ENCODE measurements at places on chromosomes 12 and 14.

GRCh38 chr14:98916476-98916875, 355.5 kb downstream of the BCL11B start:
- DNase-seq = no peak

GRCh38 chr14:104243200-104243599, 104.8 kb downstream of the KIF26A start:
- DNase-seq = no peak

GRCh38 chr12:97397008-97397407, 65.6 kb upstream of the RMST start:
- no peak for DNase-seq

GRCh38 chr12:80192087-80192486, 92.8 kb downstream of the OTOGL start:
- DNase-seq = no peak

- DNase-seq = no peak
Observed at GRCh38 chr12:54412348-54412747, 6.7 kb downstream of the ITGA5 start.

DNA sequence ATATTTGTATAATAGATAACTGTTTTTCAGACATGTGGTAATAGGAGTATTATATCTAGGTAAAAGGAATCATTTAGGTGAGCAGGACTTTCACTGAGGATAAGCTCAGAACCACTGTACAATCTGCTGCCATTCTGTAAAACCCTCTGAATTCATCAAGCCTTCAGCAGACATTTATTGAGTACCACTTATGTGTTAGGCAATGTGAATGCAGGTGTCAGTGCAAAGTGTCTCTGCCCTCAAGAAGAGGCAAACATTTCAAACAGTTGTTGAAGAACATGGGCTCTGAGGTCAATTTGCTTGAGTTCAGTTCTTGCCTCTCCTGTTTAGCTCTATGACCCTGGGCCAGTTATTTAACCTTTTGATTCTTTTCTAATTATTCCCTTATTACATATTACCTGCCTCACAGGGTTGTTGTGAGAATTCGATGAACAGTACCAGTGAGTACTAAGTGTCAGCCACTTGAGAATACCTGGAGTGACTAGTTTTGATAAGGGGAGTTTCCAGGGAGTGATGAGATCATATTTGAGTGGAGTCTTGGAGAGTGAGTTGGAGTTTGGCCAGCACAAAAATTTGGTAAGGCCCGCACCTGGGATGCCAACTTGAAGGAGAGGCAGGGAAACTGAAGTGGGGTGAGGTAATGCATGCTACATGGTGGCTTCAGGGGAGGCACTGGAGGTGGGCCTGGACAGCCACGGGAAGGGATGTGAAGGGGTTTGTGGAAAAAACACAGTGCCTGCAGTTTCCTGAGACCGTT, 33.7 kb downstream of the RASSF8 start:
- no peak for DNase-seq

- no peak for DNase-seq
Observed at GRCh38 chr12:113889891-113890581, 76.1 kb downstream of the RBM19 start.

DNA sequence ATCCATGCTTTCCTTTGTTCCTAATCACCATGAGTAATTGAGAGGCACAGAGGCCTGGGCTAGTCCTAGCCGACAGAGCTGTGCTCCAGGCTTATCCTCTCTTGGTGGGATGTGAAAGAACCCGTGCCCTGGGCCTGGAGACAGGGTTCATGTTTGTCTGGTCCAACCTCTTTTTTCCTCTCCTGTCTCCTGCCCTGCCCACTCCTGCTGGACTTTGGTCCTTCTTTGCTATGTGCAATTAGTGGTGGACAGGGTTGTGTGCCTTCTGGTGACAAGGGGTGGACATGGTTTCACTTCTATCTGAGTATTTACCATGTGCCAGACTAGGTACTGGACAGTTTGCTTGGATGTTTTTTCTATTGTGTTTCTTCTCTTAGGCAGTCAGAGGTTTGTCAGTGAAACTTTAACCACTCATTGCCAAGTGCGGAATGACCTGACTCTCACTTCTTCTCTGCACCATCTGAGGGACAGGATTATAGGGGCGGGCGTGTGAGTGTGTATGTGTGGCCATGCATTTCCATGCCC, 126.1 kb downstream of the SMOC1 start:
- DNase-seq = no peak

DNA sequence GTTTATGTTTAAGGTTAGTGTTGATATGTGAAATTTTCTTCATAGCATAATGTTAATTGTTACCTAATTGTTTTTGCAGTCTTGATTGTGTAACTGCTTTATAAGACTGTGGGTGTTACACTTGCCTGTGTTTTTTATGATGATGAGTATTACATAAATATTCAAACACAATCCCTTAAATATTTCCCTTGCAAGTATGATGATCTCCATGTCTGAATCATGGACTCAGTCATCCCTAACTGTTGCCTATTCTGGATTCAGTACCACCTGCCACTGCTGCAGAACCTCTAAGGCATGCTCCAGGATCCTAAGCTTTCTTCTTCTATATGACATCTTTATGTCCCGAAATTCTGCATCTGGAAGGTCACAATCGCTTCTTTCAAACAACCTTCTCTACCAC, 246.3 kb upstream of the CLEC14A start:
- no peak for DNase-seq

DNA sequence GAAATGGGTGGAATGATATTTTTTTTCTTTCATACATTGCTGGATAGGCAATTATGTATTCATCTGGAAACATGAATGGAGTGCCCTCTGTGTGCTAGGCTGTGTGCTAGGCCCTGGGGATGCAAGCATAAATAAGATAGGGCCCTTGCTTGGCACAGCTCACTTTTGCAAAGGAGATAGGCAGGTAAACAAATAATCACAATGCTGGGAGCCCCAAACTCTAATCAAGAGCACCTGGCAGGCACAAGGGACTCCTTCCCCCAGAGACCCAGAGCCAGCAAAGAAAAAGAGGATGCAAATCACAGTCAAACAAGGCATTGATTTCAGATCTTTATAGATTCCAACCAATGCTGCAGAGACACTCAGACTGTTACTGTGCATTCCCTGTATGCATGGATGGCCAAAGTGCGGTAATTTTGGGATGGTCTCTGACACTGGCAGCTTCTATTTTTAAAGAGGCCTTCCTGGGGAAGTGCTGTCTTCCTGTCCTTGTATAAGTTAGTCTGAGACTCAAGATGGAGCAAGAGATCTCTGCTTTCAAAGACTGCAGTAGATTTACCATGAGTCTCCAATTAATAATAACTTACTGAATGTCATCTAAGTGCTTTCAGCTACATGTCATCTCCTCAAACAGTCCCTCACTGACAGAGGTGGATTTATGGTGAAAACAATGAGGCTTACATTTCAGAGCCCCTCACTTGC, 45.1 kb upstream of the CPM start:
- DNase-seq = no peak

- no peak for DNase-seq
Observed at GRCh38 chr12:71958993-71959578, 20.4 kb downstream of the TPH2 start.

GRCh38 chr12:119182701-119183493, 4.2 kb downstream of the HSPB8 start:
- DNase-seq = no peak

DNA sequence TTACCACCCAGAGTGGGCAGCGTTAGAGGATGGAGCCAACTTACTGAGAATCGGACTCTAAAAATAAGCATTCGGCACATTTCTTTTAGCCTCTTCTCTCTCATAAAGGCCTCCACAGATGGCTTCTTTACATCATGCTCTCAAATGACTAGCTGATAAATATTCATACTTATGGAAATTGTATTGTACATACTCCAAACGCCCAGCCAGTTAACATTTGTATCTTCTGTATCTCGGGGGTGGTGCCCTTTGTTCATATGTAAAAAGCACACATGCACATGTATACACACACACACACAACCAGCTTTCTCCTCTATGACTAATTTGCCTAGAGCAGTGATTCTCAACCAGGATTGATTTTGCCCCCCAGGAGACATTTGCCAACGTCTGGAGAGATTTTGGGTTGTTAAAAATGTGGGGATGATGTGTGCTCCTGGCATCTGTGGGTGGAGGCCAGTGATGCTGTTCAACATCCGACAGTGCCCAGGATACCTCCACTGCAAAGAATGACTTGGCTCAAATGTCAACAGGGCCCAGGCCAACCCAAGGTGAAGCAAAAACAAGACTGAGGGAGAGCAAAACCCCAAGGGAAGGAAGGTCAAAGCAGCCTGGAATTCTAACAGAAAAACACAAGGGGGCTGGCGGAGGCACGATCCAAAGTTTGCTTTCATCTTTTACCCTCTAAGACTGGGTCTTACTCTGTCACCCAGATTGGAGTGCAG, 15.2 kb upstream of the CDK2AP1 start:
- DNase-seq = no peak

Measured in uterus (tissue), 4 donors.